Aorta (tissue), 5 donors: ENCODE measurements at places on chromosomes 12 and 14. TPM values are rescaled to one million over a fixed set of nuclear protein-coding genes. Genes with fewer than 3 reads are reported as not detected.

GRCh38 chr12:83136411-83136810 lies 449.7 kb downstream of the TMTC2 start:
- H3K27me3 ChIP-seq, result no peaks in the 10 kb centered on the region
- no peak for DNase-seq
- H3K27ac ChIP-seq, result no peak overlapping the region
- no peak overlapping the region for H3K4me3 ChIP-seq

- no peaks in the 10 kb centered on the region for H3K27me3 ChIP-seq
- no peaks in the 10 kb centered on the region for H3K36me3 ChIP-seq
- no peak for DNase-seq
- H3K4me1 ChIP-seq, result no peaks in the 10 kb centered on the region
Observed at GRCh38 chr12:65449400-65449799, 170.9 kb downstream of the MSRB3 start.

GRCh38 chr14:68655021-68655831 lies 137.6 kb downstream of the ZFP36L1 start:
- no peak for DNase-seq
- no peak overlapping the region for H3K27ac ChIP-seq
- H3K36me3 ChIP-seq, result no peaks in the 10 kb centered on the region
- no peak overlapping the region for H3K4me3 ChIP-seq
- H3K27me3 ChIP-seq, result no peaks in the 10 kb centered on the region

GRCh38 chr12:110339184-110339952 lies 58.3 kb downstream of the ATP2A2 start:
- H3K27me3 ChIP-seq, result no peaks in the 10 kb centered on the region
- peaks cover 6% of the 10 kb centered on the region for H3K36me3 ChIP-seq
- H3K4me1 ChIP-seq, result no peaks in the 10 kb centered on the region
- H3K4me3 ChIP-seq, result no peak overlapping the region
- H3K27ac ChIP-seq, result no peak overlapping the region

DNA sequence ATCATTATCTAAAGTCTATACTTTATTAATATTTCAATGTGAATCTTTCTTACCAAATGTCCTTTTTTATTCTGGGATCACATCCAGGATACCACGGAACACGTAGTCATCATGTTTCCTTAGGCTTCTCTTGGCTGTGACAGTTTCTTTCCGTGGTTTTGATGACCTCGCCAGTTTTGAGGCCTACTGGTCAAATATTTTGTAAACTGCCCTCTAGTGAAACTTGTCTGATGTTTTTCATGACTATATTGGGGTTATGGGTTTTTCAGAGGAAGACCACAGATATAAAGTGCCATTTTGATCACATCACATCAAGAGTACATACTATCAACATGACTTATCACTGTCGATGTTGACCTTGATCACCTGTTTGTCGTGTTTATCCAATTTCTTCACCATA lies 14.1 kb upstream of the SERPINA6 start:
- no peaks in the 10 kb centered on the region for H3K4me1 ChIP-seq
- no peak for DNase-seq
- H3K4me3 ChIP-seq, result no peak overlapping the region

Gene TM9SF1
- 35.3 TPM for total RNA-seq

Gene SLC5A8
- not detected for total RNA-seq
